ENCODE measurements at places on chromosomes 1 and 21.

DNA sequence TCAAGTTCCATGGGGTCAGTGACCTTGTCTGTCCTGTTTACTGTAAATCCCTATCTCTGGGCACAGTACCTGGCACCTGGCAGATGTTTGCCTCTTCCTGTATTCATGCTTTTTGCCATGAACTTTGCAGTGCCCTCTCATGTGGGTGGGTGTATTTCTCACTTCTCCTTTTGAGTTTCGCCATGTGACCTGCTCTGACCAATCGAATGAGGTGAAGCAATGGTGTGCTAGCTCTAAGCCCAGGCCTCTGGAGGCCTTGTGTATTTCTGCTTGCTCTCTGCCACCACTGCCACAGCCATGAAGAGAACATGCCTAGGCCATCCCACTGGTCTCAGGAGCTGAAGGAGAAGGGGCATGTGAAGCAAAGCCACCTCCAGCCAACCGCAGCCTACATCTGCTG, 185.5 kb upstream of the ZC3H12A start:
- DNase-seq, result no peak

- DNase-seq, result no peak
Observed at GRCh38 chr1:156422602-156423091, 53.6 kb downstream of the RHBG start.

GRCh38 chr1:33094971-33095604, 14.1 kb downstream of the AZIN2 start:
- DNase-seq, result peak; percentile 32

- DNase-seq, result no peak
Observed at GRCh38 chr1:232462213-232462612, 167.7 kb downstream of the SIPA1L2 start.

GRCh38 chr1:185483664-185484450, 166.8 kb upstream of the IVNS1ABP start:
- peak; percentile 85 for DNase-seq

DNA sequence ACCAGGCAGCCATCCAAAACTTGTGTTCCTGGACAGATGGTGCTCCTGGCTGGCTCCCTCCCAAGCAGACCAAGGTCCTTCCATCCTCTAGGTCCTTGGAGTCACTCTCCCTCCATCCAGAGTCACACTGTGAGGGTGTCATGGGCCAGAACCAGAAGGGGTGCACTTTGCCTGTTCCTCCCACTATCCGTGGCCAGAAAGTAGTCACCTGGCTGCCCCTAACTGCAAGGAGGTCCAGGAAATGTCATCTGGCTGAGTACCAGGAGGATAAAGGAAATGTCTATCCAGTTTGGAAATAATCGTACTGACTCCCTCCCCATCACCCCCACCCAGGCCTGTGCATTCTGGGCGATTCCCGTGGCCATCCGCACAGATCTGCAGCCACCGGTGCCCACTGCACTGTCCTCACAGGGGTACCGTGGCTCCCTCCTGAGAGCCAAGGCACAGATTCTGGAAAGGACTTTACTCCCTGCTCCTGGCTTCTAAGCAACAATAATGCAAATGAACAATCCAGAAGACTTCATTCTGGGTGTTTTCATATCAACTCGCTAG, 253.2 kb downstream of the NPHP4 start:
- DNase-seq, result no peak

GRCh38 chr1:64010316-64010715, 193.1 kb upstream of the UBE2U start:
- no peak for DNase-seq

DNA sequence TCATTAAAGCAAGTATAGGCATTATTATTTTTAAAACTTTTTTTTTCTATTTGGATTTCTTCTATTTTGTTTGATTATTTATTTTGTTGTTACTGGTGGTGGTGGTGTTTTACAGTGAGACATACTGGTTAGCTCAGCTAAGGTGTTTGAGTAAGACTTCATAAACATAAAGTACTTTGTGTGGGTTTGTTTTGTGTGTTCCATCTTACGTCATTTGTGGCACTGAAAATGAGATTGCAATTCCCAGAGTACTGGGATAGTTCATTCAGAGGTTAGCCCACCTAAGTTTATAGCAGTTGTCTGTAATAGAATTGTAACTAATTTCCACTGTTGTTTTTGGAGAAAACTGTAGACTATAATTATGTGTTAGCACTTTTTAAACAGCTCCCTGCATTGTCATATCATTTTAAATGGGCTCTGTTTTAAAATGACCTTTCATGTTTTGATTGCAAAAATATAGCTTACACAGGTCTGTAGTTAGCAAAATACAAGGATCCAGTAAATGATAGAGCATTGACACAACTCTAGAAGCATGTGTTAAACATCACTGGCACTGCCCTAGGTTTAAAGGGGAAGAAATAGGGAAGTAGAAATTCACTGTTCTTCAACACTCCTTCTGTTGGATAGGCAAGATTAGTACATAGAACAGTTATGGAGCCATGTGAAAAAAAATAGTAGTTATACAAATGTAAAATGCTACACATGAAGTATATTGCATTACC, 171.7 kb downstream of the NFIA start:
- no peak for DNase-seq

DNA sequence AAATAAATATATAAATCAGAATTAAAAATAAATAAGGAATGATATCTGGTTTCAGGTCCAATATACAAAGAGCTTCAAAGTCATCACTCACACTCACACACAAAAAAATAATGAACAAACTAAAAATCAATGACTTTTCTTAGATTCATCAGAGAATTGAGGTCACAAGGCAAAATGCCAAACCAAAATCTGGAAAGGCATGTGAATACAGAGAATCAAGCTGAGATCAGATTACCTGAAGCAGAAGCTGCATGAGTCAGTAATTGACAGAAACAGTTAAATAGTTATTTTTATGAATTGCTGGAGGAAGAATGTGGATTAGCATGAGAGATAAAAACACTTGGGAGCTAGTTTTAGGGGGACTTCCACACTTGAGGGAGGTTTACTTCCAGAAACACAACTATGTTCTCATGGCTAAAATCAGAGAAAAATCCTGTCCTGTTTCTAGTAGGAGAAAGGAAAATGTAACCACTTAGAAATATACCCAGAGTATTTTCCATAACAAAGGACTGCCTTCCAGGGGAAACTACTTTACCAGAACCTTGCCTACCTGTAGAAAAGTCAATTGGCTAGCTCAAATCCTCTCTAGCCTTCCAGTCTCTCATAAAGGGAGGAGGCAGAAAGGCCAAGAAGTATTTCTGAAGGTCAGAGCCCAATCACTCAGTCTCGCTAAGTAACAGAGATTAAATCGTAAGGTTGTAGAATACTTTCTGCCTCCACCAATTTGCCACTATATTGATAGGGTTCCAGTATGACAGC, 536.6 kb upstream of the NR5A2 start:
- peak; percentile 69 for DNase-seq
